ENCODE measurements at places on chromosomes 16 and 17. TPM values are rescaled to one million over a fixed set of nuclear protein-coding genes. Genes with fewer than 3 reads are reported as not detected.

CBFA2T3 gene
- total RNA-seq: under 0.01 TPM

OR1F1 gene
- total RNA-seq: not detected

DGKE gene
- 10.0 TPM for total RNA-seq

TPSD1 gene
- total RNA-seq: not detected

METTL26 gene
- 46.4 TPM for total RNA-seq

KCTD19 gene
- total RNA-seq: not detected
